OCI-M1 (cell line): ENCODE measurements at places on chromosomes 3 and 15.

DNA sequence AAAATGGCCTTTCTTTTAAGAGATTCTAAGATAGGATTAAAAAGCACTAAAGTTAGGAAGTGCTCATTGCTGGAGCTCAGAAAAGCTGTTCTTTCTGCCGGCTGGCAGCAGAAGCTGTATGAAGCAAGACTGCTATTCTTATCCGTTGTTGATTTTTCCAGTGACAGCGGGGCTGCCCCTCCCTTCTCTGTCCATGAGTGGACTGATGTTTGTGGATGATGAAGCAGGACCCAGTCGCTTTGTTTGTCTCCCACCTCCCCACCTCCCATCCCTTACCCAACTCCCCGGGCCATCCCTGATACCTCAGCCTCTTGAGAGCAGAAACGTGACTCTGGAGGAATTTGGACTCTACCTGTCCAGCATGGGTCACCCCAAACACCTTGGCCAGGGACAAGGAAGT is 10.3 kb upstream of the MUSTN1 start:
- no peak for DNase-seq

- peak; percentile 60 for DNase-seq
Observed at GRCh38 chr3:71064956-71065763, 518.4 kb downstream of the FOXP1 start.

DNA sequence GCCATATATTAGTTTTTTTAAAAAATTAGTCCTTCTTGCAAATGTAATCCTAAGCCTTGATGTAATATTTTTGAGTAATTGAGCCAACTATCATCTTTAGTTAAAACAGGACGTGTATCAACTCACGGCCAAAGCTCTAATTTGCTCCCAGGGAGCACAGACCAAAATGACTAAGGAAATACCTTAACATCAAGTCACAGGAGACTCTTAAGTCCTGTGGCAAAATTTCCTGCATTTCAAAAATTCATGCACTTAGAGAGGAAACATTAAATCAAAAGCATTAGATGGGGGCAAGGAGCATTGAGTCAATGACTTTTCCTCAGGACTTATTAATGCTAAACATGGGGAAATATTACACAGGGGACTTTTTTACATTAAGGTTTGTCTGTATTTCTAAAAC is 276.0 kb downstream of the MFSD1 start:
- no peak for DNase-seq

GRCh38 chr3:88059380-88060170 is 520 bp downstream of the ZNF654 start:
- peak; percentile 58 for DNase-seq

GRCh38 chr3:59251869-59252268 is 202.0 kb upstream of the CFAP20DC start:
- no peak for DNase-seq

DNA sequence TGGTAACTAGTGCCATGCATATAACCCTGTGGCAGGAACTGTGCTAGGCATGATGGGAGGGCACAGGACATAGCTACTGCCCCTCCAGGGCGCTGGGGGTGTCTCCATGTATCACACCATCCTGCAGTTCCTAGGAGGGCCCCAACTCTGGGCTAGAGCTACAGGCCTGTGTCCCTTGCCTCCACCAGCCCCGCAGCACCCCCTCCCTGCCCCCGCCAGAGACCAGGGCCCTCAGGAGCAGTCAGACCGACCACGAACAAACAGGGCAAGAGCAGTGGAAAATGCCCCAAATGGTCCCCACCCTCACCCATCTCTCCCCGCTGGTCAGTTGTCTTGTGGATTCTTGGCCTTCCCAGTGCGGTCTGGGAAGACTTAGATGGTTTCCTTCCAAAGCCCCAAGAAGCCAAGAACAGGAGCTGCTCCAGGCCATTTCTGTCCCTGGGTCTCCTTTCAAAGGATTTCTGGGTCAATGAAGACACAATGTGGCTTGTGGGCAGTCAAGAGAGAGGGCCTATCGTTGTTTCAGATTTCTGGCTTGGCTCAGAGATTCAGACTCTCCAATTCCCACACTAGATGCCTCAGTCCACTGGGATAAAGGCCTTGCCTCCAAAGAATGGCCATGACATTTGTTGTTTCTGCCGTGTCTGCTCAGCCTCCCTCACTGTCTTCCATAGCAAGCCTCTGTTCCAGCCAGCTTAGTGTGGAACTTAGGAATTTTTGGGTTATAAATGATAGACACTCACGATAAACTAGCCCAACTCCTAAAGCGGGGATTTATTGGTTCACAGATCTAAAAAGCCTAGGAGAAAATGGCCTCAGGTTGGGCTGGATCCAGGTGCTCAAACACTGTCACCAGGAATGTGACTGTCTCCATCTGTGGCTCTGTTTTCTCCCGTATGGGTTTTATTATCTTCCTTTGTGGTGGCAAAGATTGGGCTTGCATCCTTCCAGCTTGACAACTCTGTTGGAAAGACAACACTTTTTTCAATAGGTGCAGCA is 80.6 kb downstream of the LSM3 start:
- no peak for DNase-seq

DNA sequence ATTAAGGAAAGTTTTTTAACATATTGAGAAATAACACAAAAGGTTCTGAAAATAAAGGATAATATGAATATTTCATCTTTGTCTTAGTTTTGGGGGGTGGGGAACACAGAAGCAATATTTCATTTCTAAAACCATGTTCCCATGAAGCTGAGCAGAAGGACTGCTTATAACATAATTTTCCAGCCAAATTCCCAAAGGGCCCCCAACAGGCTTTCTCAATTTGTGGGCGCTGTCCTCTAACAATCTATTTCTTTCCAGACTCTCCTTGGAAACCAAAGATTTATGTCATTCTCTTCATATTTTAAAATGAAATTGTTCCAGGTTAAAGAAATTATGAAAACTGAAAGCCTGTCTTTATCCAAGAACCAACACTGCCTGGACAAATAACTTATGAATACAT is 273.5 kb downstream of the ZBTB20 start:
- no peak for DNase-seq

GRCh38 chr3:49761661-49762060 is 24.7 kb downstream of the IP6K1 start:
- DNase-seq = no peak

DNA sequence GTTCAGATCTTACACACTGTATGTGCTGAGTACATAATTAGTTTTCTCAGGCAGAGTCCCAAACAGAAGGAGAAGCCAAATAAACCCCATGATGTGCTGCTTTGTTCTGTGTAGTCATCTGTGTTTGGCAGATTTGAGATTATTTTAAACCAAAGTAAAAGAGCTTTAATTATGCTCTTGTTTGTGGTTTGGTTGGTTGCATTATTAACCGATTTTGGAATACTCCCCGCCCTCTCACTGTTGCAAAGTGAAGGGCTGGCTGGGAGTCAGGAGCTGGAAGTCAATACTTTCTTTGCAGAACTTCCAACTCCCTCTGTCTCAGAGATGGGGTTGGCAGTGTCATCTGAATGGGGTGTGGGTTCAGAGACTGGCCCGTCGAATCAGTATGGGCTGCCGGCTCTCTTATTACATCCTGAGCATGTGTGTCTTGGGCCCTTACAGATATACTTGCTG is 34.4 kb downstream of the SLCO3A1 start:
- DNase-seq = no peak

- DNase-seq = no peak
Observed at GRCh38 chr15:91884606-91885005, 31.1 kb downstream of the SLCO3A1 start.

GRCh38 chr3:129746629-129747028 is 140.2 kb upstream of the PLXND1 start:
- DNase-seq = no peak

GRCh38 chr15:82138306-82138705 is 92.5 kb upstream of the MEX3B start:
- no peak for DNase-seq

- DNase-seq = no peak
Observed at GRCh38 chr3:171204942-171205341, 178.4 kb upstream of the SLC2A2 start.

DNA sequence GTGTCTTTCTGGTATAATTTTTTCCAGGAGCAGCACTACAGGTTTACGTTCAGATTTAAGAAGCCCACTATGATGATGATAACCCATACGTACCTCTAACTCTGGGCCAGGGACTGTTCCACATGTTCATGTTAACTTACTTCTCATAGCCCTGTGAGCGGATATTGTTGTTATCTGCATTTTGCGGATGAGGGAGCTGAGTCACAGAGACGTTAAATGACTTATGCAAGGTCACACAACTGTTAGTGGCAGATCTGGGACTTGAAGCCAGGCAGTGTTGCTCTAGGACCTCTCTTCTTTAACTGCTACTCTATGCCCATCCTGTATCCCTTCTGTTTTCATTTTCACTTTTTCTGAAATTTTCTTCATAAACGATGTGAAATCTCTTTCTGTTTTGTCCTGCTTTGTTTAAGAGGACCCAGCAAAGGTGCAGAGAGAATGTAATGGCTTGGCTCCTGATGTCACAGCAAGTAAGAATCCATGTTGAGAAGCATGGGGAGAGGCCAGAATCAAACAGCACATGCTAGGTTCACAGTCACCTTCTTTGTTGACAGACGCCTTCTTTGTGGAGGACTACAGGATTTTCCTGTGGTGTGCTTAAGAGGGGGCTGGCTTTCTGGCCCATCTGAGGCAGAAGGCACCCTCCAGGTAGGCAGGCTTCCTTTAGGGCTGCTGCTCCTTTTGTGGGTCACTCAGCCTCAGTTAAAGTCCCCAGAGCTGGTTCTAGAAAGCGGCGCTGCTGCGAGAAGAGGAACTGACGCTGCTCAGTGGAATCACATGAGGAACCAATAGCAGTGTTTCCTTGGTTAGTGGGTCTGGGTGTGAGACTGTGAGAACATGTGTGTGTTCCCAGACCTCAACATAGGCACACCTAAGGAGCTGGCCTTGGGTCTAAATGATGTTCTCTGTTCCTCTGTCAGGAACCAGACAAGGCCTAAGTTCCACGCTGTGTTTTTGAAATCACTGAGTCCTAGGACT is 121.6 kb downstream of the TMEM108 start:
- peak; percentile 88 for DNase-seq

DNA sequence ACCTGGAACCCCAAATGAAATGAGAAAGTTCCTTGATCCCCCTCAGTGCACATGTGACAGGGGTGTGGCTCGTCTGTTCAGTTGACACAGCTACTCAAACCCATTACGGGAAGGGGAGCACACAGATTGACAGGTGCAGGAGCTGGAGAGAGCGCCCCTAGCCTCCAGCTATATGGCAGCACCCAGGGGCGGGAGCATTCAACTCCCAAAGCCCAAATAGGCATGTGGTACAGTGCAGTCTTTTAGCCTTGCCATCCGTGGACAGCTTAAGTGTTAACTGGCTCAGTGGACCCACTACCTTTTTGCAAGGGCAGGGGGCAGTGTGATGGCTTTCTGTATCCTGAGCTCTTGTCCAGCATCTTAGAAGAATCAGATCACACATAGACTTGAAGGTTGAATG is 1374.2 kb upstream of the ALCAM start:
- no peak for DNase-seq

- DNase-seq = no peak
Observed at GRCh38 chr3:102460579-102460978, 25.8 kb downstream of the ZPLD1 start.

DNA sequence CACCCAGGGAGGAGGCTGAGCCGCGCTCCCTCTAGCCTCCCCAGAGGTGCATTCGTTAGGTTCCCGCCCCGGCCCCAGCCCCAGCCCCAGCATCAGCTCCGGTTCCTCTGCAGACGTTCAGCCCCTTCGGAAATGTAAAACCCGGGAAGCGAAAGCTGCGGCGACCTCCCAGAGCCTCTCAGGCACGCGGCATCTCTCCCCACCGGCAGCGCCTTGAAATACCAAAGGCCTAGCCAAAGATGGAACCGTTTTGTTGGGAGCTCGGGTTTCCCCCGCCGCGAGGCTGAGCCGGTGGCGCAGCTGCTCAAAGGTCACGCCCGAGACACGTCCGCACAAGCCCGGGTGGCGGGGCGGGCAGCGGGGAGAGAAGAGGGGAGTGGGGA is 77.8 kb upstream of the HES1 start:
- DNase-seq = peak; percentile 6

- DNase-seq = no peak
Observed at GRCh38 chr15:41961595-41962202, 10.7 kb downstream of the EHD4 start.

DNA sequence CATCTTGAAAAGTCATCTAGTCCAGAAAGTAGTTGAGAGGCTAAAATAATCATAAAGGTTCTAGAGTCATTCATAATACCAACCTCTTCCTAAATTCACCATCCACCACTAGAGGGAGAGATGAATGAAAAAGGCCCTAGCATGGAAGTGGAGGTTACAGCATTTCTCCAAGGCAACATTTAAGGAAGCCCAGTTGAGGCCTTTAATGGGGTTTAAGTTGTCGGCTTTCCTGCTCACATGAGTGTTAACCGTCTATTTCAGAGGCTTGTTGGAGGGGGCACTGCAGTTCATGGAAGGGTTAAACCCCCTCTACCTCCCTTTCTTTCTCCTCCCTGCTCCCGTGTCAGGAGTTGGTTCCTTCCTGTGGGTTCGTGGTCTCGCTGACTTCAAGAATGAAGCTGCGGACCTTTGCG is 3.8 kb upstream of the SLCO3A1 start:
- DNase-seq = peak; percentile 80

- DNase-seq = no peak
Observed at GRCh38 chr3:123807820-123808219, 76.3 kb downstream of the MYLK start.

DNA sequence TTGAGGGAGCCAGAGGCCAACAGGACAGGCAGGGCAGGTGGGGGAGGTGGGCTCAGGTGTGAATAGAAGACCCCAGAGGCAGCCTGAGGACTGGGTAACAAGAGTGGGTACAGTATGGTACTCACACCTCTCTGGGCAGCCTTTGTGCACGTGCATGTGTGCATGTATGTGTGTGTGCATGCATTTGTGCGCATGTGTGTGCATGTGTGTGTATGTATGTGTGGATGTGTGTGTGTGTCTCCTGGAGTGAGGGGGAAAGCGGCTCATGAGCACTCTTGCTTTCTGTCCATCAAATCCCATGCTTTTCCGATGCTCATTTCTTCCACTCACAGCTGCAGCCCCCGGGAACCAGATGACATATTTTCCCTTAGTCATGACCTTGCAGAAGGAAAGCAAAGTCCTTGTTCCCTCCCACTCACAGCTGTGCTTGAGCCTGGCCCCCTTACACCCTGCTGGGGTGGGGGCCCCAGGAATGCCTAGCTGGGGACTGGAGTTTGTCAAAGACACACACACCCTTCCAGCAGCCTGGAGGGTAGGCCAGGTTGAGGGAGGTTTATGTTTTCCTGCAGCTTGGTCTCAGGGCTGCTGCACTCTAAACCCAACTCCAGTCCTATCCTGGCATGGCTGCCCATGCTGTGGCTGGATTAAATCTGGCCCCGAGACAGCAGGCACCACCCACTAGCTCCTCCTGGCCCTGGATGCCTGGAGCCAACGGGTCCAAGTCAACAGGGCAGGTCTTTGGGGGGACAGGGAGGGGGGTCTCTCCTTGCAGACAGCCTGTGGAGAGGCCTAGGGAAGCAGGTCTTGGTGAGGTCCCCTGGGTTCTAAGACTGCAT is 22.5 kb downstream of the CCDC33 start:
- no peak for DNase-seq

GRCh38 chr15:85280203-85280602 is 100.2 kb upstream of the AKAP13 start:
- DNase-seq = no peak
